ENCODE measurements at places on chromosomes 11 and 22.

- DNase-seq: no peak
These were observed 20.2 kb upstream of the SHISAL1 start for GRCh38 chr22:44332946-44333345.

DNA sequence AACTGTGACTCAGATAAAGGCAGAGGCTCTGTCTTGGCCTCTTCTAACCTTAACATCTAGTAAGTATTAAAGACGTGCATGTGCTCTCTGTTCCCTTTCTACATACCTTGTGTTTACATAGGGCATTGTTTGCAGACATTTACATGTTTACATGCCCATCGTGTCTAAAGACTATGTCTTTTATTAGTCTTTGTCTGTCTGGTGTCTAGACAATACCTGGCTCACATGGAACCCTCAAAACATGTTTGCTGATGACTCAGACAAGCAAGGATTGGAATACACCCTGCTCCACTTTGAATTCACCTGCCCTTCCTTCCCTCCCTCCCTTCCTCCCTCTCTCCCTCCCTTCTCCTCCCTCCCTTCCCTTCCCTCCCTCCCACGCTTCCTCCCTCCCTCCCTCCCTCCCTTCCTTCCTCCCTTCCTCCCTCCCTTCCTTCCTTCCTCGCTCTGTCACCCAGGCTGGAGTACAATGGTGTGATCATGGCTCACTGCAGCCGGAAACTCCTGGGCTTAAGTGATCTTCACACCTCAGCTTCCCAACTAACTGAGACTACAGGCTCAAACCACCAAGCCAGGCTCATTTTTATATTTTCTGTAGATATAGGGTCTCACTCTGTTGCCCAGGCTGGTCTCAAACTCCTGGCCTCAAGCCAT is 23.7 kb upstream of the SORL1-AS1 start:
- DNase-seq: peak; percentile 97

DNA sequence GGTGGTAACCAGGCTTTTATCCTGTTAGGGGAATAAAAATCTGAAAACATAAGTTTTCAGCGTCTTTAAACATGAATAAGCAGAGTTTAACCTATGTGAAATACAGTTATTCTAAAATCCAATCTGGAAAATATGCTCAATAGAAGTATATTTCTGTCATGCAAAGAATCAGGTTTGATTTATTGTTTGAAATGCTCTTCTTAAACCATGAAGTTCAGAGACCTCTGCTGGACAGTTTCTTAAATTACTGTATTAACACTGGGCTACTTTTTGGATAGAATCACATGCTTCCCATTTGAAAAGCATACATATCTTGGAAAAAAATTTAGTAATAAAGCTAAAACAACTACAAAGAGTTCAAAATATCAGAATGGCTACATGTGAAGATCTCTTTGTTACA is 25.4 kb downstream of the APIP start:
- DNase-seq: peak; percentile 36

- no peak for DNase-seq
These were observed 100.4 kb downstream of the KIRREL3 start for GRCh38 chr11:126899961-126900748.

GRCh38 chr11:87046824-87047223 is 9.1 kb downstream of the TMEM135 start:
- DNase-seq: no peak

GRCh38 chr22:20799449-20799848 is 25.5 kb downstream of the SERPIND1 start:
- no peak for DNase-seq

- no peak for DNase-seq
These were observed 95.6 kb downstream of the RASSF10 start for GRCh38 chr11:13104619-13105236.

DNA sequence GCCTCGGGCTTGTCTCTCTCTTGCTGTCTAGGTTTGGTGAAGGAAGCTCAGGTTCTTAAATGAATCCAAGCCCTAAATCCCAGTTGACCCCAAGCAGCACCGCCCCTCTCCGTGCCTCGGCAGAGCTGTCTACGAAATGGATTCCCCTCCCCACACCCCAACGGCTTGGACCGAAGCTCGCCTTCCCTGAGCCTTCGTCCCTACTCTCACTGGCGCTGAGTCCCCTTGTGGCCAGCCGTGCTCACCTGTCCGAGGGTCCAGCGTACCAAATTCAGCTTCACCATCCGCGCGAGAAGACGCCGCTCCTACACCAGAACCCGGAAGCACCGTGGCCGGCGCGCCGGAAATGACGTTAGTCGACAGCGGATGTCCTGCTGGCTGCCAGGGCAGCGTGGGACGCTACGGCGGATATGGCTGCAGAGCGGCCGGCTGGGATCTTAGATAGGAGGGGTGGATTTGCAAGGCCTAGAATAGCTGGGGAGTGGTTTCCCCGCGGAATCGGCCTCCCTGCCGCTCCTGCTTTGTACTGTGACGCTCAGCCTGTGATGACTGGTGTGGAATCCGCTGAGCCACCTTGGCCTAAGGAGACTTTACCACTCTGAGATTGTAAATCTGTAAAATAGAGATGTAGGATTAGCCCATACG is at the start of gene TFIP11:
TFIP11 (minus strand) TSS at position 325 of the 645 bp plus-strand sequence. CDS start 2,201 bp downstream, outside the sequence.
- peak; percentile 72 for DNase-seq

GRCh38 chr11:58530236-58530635 is 22.3 kb upstream of the OR5B21 start:
- DNase-seq: no peak

DNA sequence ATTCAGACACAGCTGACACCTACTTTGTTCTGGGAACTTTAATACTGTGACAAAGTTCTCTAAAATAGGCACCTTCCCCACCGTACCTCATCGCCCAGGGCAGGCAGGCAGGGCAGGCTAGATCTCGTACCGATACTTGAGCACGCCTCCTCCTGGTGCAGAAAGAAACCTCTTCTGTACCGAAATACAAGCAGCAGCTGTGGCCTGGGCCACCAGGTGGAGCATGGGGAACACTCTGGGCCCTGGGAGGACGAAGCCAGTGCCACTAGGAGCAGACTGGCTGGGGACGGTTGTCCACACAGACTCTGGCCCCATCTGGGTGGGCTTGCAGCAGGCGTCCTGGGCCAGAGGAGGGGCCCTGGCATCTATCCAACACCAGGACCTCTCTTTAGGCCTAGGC is 12.8 kb downstream of the PMM1 start:
- DNase-seq: no peak

DNA sequence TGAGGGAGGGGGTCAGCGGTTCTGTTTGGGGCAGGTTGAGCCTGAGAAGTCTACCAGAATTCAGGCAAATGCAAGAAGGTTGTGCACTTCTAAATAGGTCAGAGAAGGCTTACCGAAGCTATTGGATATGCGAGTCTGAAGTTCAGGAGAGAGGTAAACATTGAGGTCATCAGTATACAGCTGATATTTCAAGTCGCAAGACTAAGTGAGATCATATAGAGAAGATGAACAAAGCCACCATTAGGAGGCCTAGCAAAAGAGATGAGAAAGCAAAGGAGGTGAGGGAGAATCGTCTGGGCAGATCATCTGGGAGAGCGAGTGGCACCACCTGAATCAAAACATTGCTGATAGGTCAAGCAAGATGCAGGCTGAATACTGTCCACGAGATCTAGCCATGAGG is 430.6 kb downstream of the BUD13 start:
- no peak for DNase-seq

All from LNCaP clone FGC (cell line).